Forelimb muscle (tissue), 1 donor: ENCODE measurements at places on chromosomes 12 and 14.

GRCh38 chr12:132366341-132366861 lies 37.0 kb upstream of the GALNT9 start:
- no peak for DNase-seq

GRCh38 chr12:22956690-22957089 lies 331.7 kb downstream of the ETNK1 start:
- no peak for DNase-seq

DNA sequence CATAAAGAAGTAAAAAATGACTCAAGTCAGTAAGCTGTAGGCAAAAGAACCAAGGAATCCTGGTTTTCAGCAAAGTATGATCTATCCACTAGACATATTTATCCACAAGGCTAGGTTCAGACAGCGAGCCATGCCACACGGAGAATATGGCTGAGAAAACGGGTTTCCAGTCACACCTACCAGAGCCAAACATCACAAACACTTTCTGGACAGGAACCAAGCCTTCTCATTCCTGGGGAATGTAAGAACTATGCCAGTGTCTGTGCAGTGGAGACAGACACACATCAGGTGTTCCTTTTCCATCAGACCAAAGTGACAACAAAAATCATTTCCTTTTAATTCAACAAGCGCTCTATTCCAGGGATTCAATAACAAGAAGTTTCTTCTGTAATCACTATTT lies 41.1 kb downstream of the AREL1 start:
- DNase-seq: no peak

GRCh38 chr14:82889701-82890100 lies 1356.0 kb upstream of the SEL1L start:
- no peak for DNase-seq

- no peak for DNase-seq
These were observed 2.4 kb upstream of the NUMB start for GRCh38 chr14:73460691-73461127.

DNA sequence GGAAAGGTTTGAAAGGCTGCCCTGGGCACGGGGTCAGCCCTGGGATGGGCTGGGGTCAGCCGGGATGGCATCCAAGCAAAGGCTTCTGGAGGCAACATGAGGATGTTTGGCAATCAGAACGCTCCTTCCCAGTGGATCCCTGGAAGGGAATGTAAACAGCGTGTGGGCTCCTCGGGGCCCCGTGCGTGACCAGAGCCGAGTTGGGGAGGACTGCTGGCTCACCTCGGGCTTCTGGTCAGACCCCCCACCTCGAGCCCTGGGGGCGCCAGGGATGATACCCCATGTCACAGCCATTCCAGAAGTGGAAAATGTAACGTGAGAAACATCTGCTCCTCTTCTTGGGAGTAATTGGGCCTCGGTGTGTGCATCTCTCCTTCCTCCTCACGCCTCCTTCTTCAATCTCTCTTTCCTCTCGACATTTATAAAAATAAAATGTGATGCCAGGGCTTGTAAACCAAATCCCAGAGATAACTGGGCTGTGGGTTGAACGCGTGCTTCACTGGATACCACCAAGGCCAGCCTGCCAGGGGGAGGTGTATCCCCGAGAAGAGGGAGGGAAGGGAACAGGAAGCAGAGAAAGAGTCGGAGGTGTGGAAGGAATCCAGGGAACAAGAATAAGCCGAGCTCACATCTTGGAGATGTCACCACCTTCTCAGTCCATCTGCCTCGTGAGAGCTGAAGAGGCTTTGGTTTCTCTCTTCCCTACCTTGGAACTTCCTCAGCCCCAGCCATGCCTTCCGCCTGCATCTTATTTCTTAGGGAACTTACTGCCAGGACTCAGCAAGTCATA lies 144.8 kb downstream of the NUAK1 start:
- DNase-seq: no peak

DNA sequence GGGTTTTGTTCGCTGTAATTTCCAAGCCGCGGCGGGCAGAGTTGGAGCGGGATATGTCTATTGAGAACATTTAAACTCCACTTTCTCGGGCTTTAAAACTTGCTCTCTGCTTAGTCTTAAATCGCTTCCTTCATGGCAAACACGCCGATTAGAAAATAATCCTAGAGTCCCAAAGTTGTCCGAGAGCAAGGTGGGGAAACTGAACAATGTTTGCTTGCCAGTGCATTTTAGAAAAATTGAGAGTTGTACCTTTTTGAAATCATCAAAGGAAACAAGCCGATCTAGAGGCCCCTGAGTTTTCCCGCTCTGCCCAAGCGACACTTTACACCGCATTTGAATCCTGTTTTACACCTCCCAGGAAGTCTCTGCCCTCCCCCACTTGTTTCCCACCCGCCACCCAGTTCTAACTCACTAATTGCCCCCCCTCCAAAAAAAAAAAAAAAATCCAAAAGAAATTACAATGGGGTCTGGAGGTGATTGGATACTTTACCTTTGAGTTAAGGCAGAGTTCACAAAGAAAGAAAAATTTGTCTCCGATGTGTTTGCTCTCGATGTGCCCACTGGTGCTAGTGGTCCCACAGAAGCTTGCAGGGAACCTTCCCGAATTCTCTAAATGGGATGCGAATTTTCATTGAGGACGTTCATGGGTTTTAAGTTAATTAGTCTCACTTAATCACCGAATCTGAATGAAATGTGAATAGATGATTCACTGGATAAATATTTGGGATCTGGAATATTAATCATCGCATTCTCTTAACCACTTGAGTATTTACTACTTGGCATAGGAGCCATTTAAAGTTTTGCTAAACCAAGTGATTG lies 2.3 kb downstream of the HMGA2 start:
- DNase-seq: no peak

- no peak for DNase-seq
These were observed 131.1 kb downstream of the GCH1 start for GRCh38 chr14:54771411-54772027.

GRCh38 chr12:76495556-76495955 lies 64.0 kb downstream of the OSBPL8 start:
- DNase-seq: no peak
